Thoracic aorta (tissue), 2 donors: ENCODE measurements at places on chromosomes 12 and 14. TPM values are rescaled to one million over a fixed set of nuclear protein-coding genes. Genes with fewer than 3 reads are reported as not detected.

The SLC5A8 gene
- not detected for total RNA-seq

The HOXC9 gene
- total RNA-seq: not detected

- DNase-seq: no peak
- H3K4me3 ChIP-seq: no peak overlapping the region
- H3K36me3 ChIP-seq: no peaks in the 10 kb centered on the region
These were observed 6.0 kb downstream of the GALNT9 start for GRCh38 chr12:132323171-132324010.

DNA sequence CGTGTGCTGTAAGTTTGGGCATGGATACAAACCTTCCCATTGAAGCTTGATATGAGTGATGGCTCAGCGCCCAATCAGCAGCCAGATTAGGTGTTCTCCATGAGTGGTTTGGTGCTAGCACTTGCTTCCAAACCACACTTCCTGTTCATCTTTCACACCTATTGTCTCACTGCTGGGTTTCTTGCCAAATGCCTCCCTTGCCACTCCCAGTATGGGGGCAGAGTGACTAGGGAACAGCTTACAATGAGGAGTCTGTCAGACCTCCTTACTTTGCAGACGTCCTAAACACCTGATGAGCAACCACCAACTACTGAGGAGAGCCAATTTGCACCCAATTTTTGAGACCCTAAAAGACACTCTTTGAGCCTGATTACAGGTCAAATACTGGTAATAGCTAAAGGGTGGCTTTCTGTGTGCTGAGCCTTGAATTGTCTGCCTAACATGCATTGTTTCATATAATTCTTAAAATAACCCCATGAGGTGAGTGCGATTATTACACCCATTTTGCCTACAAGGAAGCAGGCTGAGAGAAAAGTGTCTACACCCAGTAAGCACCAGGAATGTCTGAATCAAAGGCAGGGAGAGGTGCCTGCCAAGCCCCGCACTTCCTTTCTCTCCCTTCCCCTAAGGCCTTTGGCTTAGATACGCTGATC lies 48.4 kb upstream of the FOS start:
- no peak for DNase-seq
- H3K36me3 ChIP-seq: no peaks in the 10 kb centered on the region
- no peak overlapping the region for H3K4me3 ChIP-seq
- no peak overlapping the region for H3K27ac ChIP-seq

DNA sequence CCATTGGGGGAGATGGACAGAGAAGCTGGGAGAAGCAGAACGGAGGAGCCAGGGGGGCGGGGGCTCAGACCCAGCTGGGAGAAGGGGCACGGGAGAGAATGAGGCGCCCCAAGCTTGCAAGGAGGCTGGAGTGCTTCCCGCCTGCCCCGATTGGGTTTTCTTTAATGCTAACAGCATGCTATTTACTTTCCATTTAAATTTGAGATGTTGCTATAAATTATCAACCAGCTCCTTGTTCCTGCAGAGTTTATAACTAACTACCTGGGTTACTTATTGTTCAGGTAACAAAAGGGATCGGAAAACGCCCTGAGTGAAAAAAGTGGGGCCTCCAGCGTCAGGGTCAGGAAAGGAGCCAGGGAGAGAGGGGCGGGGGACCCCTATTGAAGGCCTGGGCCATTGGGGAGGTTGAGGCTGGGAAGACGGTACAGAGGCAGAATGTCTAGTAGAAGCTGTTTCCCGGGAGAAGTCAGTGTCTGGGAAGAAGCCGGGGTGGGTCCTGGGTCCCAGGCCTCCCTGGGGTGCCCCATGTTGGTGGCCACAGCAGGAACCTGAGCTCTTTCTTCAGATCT lies 2.5 kb downstream of the HNF1A start:
- H3K27ac ChIP-seq: no peak overlapping the region
- no peaks in the 10 kb centered on the region for H3K27me3 ChIP-seq
- DNase-seq: no peak

- no peaks in the 10 kb centered on the region for H3K36me3 ChIP-seq
- no peak for DNase-seq
- H3K4me3 ChIP-seq: no peak overlapping the region
- no peak overlapping the region for H3K27ac ChIP-seq
- H3K4me1 ChIP-seq: peaks cover 21% of the 10 kb centered on the region
These were observed 139.4 kb downstream of the MON2 start for GRCh38 chr12:62605981-62606380.

DNA sequence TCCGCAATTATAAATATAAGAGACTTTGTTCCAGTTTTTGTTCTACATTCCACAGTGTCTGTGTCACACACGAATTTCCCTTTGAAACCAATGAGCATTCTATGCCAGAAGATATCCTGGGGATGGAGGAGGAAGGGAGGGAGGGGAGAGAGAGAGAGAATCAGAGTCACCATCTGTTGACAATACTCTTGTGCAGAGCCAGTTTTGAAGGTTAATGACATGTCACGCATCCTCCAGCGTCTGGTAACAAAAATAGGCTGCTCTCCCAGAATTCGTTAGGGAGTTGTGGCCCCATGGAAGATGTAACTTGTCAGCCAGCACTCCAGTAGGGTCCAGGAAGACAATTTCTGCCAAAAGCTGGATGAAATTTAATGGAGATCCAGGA lies 213.5 kb upstream of the KRR1 start:
- no peak for DNase-seq
- peaks cover 42% of the 10 kb centered on the region for H3K4me1 ChIP-seq
- H3K4me3 ChIP-seq: peak overlapping the region; percentile 9
- no peaks in the 10 kb centered on the region for H3K27me3 ChIP-seq
- no peak overlapping the region for H3K27ac ChIP-seq

GRCh38 chr14:45990252-45990651 lies 661.3 kb downstream of the RPL10L start:
- no peak for DNase-seq
- H3K27ac ChIP-seq: no peak overlapping the region
- no peaks in the 10 kb centered on the region for H3K36me3 ChIP-seq

- no peak for DNase-seq
- no peaks in the 10 kb centered on the region for H3K36me3 ChIP-seq
- no peak overlapping the region for H3K27ac ChIP-seq
- H3K4me3 ChIP-seq: peak overlapping the region; percentile 24
- no peaks in the 10 kb centered on the region for H3K27me3 ChIP-seq
These were observed 20.4 kb downstream of the CCDC88C start for GRCh38 chr14:91396959-91397815.

DNA sequence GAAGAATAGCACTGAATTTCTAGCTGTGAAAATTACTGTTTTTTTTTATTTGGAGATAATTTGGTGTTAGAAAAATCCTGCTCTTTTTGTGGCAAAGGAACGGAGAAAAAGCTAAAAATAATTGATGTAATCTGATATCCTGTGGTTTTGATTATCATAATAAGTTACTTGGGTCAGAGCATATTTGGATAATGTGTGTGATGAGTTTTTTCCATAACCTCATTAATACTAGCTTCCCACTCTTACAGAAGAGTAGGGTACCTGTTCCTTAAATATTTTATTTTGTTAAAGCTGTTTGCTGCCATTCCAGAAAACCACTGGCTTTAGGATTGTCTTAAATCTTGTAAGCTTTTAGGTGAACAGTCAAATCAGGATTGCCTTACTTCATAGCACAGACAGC lies 4.7 kb downstream of the PSMC6 start:
- peaks cover 54% of the 10 kb centered on the region for H3K36me3 ChIP-seq
- H3K27me3 ChIP-seq: no peaks in the 10 kb centered on the region
- no peak for DNase-seq
- H3K27ac ChIP-seq: no peak overlapping the region
- H3K4me1 ChIP-seq: peaks cover 13% of the 10 kb centered on the region
